SK-N-MC (cell line): ENCODE measurements at places on chromosomes 5 and 9.

GRCh38 chr5:21672360-21672759, 1180.8 kb downstream of the CDH12 start:
- DNase-seq, result no peak

- DNase-seq, result no peak
Measured at GRCh38 chr5:118679264-118679940, 308.9 kb downstream of the DTWD2 start.

DNA sequence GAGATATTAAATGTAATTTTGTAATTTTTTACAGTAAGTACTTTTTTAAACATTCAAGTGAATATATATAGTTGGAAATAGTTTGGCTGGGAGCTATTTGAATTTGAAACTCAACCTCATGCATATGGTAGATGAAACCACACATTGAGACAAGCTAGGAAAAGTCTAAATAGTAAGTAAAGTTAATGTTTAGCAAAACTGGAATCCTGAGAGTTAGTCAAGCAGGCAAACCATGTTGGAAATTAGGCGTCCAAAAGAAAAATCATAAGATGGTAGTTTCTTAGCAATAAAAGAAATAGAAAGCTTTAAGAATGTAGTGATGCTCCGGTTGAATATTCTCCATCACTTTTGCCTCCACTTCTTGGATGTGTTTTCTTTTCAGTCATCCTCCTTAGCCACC, 657.1 kb upstream of the CDH10 start:
- no peak for DNase-seq

DNA sequence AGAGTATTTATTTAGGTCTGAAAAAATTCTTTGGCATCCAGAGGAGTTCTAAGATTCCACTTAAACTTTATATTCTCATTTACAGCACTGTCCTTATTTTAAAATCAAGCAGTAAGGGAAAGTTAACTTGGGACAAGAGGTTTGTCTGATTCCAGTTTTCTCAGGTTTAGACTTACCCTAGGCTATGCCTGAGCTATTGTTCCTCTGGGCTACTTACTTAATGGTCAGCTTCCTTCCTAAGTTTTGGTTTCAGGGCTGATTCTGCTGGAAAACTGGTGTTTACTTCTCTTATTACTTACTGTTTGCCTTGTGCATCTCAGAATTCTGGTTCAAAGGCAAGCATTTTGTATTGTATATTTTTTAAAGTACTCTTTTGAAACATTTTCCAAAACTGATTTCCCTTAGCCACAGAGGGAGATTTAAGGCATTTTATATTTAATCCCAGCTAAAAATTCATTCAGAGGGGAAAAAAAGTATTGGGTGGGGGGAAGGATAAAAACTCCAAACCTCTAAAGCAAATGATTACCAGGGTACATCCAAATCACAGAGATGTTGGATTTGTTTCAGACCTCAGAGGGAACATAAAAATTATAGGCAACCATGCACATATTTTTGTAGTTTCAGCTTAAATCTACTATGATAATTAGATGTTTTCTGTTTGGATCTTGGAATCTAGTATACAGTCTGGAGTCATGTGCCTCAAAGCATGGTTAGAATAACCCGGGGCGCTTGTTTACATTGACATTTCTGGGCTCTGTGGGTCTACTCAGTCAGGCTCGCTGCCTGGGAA, 290.0 kb downstream of the ARHGAP26 start:
- no peak for DNase-seq
